ENCODE measurements at places on chromosomes 6 and 20.

- DNase-seq: no peak
Measured at GRCh38 chr20:10113746-10114145, 79.0 kb downstream of the ANKEF1 start.

GRCh38 chr20:6562111-6562510 lies 205.4 kb upstream of the BMP2 start:
- DNase-seq: peak; percentile 56

DNA sequence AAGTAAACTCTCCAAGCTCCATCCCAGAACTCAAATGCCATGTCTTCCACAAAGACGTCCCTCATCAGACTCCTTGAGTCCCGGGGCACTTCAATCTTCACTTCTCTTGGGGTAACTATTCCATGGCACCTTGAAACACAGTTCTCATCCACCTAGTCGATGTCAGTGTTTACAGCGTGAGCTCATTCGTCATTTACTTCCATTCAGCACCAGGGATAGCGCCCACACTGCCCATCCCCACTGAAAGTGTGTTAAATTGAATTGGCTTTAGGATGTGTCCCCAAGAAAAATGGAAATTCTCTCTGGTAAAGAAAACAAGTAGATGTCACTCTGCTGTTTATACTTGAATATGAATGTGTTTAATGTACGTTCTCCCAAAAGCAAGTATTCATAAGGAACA lies 31.3 kb downstream of the KCNK15 start:
- DNase-seq: no peak

- peak; percentile 39 for DNase-seq
Measured at GRCh38 chr6:43127877-43128276, 43.2 kb upstream of the SRF start.

- DNase-seq: no peak
Measured at GRCh38 chr6:17839513-17840223, 132.9 kb upstream of the NUP153 start.

GRCh38 chr20:51022803-51023616 lies at the start of gene KCNG1:
Gene KCNG1, minus strand, starts transcription at chr20:51023107. Its CDS starts 12,769 bp downstream, at chr20:51010338.
- peak; percentile 69 for DNase-seq

- DNase-seq: no peak
Measured at GRCh38 chr6:147347882-147348575, 143.8 kb downstream of the STXBP5 start.

GRCh38 chr6:13538084-13538483 lies 36.3 kb upstream of the SIRT5 start:
- peak; percentile 64 for DNase-seq

- peak; percentile 4 for DNase-seq
Measured at GRCh38 chr6:131173680-131174079, 38.4 kb downstream of the AKAP7 start.

- no peak for DNase-seq
Measured at GRCh38 chr6:110054664-110055386, 76.7 kb downstream of the GPR6 start.

DNA sequence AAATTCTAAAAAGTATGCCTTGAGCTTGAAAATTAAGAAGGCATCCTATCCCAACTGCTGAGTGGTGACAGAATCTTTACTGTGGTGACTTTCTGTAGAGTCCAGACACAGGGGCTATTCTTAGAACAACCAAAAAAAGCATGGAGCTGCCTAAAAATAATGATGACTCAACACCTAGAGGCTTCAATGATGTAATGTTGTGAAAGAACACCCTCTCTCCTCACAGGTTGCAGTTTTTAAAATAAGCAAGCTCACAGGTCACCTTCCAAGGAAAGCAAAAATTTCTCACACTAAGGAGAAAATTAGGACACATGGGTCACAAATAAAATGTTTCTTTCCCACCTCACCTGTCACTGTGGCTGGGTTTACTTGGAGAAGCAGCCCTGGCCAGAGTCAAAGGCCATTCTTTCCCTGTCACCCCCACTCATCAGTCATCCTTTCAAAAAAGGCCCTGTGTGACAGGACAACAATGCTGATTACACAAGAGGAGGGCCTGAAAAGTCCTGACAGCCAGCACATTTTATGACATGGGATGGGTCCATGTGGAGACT lies 53.5 kb downstream of the RCAN2 start:
- DNase-seq: peak; percentile 40

GRCh38 chr6:129175066-129175465 lies 292.1 kb downstream of the LAMA2 start:
- DNase-seq: no peak

DNA sequence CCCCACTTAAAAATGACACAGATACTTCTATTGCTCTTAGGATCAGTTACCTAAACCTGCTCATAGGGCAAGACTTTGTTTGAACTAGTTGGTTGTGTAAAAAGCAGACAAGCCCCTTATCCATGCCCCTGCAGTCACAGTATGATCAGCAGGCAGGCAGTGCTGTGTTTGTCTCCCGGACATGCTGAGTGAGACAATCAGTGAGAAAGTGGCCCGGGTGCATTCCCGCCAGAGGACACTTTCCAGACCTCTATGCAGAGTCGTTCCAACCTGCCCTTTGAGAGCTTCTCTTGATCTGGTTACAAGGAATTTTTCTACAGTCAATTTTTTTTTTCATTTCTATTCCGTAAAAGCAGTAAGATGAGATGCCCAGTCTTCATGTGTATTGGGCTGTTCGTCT lies 6.2 kb downstream of the LSM14B start:
- no peak for DNase-seq

- peak; percentile 53 for DNase-seq
Measured at GRCh38 chr6:54053881-54054391, 57.3 kb upstream of the MLIP start.

DNA sequence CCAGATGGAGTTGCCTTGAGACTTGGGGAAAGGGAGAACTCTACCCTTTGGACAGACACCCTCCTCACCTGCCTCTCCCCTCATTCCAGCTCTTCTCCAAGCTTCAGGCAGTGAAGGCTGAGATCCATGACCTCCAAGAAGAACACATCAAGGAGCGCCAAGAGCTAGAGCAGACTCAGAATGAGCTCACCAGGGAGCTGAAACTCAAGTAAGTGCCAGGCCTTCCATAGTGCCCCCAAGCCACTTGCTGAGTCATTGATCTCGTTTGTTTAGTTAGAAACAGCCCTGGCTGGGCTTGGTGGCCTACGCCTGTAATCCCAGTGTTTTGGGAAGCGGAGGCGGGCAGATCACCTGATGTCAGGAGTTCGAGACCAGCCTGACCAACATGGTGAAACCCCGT lies 39.2 kb downstream of the KIF3B start:
- DNase-seq: peak; percentile 17

DNA sequence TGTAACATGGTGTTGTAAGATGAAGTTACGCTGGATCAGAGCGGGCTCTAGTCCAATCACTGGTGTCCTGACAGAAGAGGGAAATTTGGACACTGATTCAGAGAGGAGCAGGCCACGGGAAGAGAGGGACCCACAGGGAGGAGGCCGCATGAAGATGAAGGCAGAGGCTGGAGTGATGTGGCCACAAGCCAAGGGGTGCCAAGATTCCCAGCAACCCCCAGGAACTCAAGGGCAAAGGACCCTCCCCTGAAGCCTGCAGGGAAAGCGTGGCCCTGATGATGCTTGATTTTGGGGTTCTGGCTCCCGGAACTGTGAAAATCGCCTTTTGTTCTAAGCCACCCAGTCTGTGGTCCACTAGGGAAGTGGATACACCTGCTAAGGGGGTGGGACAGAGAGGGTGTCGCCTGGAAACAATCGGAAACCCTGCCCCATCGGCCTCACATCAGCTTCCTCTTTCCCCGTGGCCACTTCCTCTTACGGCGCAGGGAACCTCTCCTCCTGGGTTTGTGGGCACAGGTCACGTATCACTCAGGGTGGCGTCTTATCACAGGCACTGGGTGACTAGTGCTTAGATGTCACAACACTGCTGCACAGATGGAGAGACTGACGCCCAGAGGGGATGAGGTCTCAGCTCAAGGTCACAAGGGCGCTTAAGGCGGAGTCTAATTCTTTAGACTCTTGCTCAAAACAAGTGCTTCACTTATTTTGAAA lies 58.0 kb downstream of the SULF2 start:
- DNase-seq: no peak

DNA sequence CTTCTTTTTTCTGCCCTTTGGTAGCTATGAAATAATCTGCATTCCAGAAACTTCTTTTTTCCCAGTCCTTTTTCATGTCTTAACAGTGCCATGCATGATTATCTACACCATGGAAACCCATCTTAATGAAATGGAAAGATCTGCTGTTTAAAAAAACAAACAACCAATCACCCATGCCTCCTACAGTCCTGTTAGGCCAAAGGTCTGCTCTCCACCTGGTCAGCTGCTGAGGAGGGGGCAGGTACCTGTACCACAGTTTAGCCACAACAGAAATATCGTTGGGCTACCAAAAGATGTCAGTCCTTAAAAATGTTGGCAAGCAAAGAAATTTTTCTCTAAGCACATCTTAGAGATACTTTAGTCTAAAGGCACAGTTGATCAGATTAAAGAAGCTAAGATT lies 112.6 kb downstream of the SLC16A10 start:
- DNase-seq: no peak

- no peak for DNase-seq
Measured at GRCh38 chr6:66555082-66555481, 848.1 kb upstream of the EYS start.

DNA sequence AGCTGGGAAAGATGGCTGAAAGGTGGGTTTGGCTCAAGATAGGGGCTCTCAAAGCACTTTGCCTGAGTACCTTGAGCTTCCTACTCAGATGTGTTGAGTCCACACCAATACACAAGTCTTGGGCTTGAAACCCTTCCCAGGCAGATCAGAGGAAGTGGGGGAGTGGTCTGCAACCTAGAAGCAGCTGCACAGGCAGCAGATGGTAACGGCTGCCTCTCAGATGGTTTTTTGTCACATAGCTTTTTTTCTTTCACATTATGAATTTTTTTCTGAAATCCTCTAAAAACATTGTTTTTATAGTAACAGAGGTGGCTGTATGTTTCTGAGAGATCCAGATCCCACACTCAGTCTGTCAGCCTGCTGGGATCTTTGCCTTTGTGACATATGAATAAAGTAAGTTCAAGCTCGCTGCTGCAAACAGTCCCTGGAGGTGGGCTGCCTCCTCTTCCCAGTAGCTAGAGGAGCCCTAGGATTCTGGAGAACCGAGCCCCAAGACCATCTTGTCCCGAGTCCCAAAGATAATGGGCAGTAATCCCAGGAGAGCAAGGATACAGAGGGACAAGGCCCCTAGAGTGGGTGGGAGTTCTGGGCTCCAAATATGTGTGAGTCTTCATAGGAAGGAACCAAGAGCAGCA lies 97.1 kb upstream of the TOP1 start:
- DNase-seq: no peak

DNA sequence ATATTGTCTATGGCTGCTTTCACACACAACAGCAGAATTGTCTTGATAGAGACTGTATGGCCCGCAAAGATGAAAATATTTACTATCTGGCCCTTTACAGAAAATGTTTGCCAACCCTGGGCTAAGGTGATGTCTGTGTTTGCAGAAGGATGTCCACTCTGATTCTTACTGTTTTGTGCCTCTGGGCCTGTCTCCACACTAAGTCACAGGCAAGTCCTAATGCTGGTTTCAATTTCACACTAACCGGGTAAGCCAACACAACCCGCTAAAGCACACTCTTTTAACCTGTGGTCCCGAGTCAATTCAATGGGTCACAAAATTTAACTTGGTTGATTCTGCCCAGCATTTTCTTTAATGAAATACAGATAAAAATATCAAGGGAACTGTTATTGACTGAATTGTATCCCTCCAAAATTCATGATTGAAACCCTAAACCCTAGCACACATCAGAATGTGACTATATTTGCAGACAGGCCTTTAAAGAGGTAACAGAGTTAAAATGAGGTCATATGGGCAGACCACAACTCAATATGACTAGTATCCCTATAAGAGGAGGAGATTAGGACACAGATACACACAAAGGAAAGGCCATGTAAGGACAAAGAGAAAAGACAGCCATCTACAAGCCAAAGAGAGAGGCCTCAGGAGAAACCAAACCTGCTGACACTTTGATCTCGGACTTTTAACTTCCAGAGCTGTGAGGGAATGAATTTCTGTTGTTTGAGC lies 78.4 kb downstream of the FYN start:
- DNase-seq: no peak

DNA sequence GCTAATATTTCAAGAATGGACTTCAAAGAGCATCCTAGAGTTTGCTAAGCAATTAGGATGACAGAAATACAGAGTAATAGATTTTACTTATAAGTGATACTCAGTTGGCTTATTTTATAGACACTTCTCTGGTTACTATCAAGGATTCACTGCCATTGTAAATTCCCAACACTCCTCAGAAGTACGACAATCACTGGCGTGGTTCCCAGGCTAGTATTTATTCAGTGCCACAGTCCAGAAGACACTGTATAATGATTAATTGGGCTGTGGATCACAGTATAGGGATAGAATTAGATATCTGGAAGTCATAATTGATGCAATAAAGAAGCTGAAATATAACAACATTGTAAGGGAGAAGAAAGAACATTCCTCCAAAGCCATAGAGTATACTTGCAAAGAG lies 15.7 kb downstream of the MANEA start:
- no peak for DNase-seq

DNA sequence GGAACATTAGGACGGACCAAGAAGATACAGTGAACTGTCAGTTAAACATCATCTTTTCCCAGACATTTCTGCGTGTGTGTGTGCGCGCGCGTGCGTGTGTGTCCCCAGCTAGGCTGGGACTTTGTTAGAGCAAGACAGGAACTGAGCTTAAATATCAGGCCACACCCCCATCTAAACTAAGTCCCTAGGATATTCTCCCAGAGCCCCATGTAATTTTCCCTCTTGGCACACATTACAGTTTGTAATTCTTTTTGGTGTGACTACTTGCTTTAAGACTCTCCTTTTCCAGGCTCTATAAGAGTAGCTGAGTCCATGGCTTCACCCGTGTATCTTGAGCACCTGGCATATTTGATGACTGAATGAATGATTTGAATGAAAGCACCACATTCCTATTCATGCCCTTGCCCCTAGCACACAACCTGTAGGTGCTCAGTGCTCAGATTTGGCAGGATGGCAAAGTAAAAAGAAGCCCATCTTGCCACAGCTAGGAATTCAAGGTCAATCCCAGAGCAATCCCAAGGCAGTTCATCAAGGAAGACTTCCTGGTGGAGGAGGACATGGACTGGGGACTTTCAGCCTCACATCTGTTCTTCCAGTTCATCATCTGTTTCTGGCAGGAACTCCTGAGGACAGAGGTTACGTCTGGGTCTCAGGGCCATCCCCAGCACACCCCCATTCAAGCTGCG lies 69.2 kb downstream of the MRPL14 start:
- DNase-seq: peak; percentile 43

DNA sequence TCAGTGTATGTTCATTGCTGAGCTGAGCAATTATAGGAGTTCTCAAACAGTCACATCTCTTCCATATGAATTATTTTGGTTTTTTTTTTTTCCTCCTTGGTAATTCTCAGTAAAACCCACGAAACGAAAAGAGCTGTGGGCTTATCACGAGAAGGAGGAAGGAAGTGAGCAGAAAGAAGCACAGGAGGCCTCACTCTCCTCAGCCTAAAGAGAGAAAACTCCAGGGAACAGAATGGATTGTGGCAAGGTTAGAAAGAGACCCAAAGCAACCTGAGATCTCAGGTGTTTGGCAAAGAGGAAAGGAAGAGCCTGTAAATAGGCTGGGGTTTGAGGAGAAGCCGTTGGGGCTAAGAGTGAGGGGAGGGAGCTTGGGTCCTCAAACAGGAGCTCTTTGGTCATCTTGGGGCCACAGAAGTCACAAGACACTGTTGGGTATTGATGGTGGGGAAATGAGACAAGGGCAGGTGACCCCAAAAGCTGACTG lies 67.8 kb upstream of the CITED2 start:
- DNase-seq: no peak

Data from fibroblast of gingiva (primary cell).